ENCODE measurements at places on chromosomes 1 and 21. TPM values are rescaled to one million over a fixed set of nuclear protein-coding genes. Genes with fewer than 3 reads are reported as not detected.

DIRAS3 gene
- 0.72 TPM for total RNA-seq

MASP2 gene
- total RNA-seq, result 0.19 TPM

DNA sequence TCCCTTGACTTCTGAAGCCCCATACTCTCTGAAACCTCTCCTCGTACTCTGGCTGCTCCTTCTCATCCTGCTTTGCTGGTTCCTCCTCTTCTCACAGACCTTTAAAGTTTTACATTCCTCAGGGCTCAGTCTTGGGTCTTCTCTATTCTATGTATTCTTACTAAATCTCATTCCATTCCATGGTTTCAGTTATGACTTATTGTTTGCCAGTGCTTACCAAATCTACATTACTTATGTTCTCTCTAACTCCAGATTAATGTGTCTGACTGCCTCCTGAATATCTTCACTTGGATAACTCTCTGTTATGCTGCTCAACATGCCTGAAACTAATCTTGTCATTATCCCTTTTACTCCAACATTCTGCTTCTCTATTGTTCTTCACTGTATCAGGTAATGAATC is 5.4 kb upstream of the SLC35D1 start:
- H3K27me3 ChIP-seq, result peaks cover 7% of the 10 kb centered on the region
- H3K27ac ChIP-seq, result no peak overlapping the region
- H3K4me3 ChIP-seq, result no peak overlapping the region

- H3K4me1 ChIP-seq, result no peaks in the 10 kb centered on the region
- no peak for DNase-seq
Measured at GRCh38 chr1:173661271-173661670, 8.4 kb downstream of the ANKRD45 start.

- H3K4me1 ChIP-seq, result peaks cover 66% of the 10 kb centered on the region
- H3K27me3 ChIP-seq, result no peaks in the 10 kb centered on the region
- H3K36me3 ChIP-seq, result no peaks in the 10 kb centered on the region
- no peak overlapping the region for H3K27ac ChIP-seq
Measured at GRCh38 chr21:14551741-14552140, 5.6 kb upstream of the SAMSN1 start.

- no peaks in the 10 kb centered on the region for H3K36me3 ChIP-seq
- no peak overlapping the region for H3K4me3 ChIP-seq
- no peaks in the 10 kb centered on the region for H3K27me3 ChIP-seq
- H3K4me1 ChIP-seq, result no peaks in the 10 kb centered on the region
- no peak overlapping the region for H3K27ac ChIP-seq
Measured at GRCh38 chr1:57079454-57080157, 113.8 kb upstream of the C8B start.

GRCh38 chr1:102897557-102897956 is 210.8 kb downstream of the COL11A1 start:
- no peaks in the 10 kb centered on the region for H3K36me3 ChIP-seq
- no peak for DNase-seq
- no peaks in the 10 kb centered on the region for H3K27me3 ChIP-seq
- no peaks in the 10 kb centered on the region for H3K4me1 ChIP-seq

DNA sequence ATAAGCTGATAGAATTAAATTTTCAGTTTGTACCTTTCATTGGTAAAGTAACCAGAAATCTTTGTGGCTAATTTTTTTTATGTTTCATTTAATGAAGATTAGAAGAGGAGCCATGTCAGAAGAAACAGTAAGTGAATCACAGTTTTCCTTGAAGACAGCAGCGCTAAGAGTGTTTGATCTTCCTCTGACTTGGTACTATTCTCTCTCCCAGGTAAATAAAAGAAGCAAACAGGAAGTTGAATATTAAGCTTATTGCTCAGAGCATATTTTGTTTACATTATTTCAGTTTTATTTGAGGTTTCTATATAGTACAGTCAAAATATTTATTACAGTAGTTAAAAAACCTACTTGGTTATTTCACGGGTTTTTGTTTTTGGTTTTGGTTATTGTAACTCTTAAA is 3.7 kb downstream of the MIGA1 start:
- peak overlapping the region; percentile 15 for H3K27ac ChIP-seq
- H3K4me1 ChIP-seq, result peaks cover 42% of the 10 kb centered on the region
- peaks cover 38% of the 10 kb centered on the region for H3K36me3 ChIP-seq
- H3K4me3 ChIP-seq, result no peak overlapping the region
- no peak for DNase-seq

Measured in activated T-cell treated with anti-CD3 and anti-CD28 coated beads, Interleukin-2, amount 50 U/mL, for 72 hours (primary cell).